ENCODE measurements at places on chromosomes 3 and 15.

GRCh38 chr3:116354382-116354781 is 90.9 kb downstream of the LSAMP start:
- no peak for DNase-seq

- no peak for DNase-seq
Observed at GRCh38 chr3:58164199-58164879, 46.4 kb downstream of the DNASE1L3 start.

DNA sequence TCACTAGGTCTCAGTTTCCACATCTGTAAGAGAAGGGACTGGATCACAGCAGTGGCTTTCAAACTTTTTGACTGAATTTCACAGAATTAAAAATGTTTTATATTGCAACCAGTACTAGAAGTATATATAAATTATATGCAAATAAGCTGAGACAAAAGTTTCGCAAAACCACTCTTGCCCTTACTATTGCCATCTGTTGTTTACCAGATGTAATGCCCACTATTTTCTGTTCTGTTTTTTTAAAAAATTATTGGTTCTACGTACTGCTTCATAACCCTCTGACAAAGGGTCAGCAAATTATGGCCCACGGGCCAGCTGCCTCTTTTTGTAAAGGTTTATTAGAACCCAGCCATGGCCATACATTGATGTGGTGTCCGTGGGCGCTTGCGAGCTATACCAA is 44.8 kb downstream of the PDIA5 start:
- DNase-seq: no peak

DNA sequence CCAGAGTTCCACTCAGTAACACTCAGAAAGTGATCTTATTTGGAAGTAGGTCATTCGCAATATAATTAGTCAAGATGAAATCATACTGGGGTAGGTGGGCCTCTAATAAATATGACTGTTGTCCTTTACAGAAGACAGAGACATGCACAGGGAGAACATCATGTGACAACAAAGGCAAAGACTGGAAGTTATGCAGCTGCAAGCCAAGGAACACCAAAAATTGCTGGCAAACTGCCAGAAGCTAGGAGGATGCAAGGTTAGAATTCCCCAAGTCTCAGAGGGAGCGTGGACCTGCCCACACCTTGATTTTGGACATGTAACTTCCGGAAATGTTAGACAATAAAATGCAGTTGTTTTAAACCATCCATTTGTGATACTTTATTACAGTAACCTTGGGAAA is 471.5 kb upstream of the AGTR1 start:
- no peak for DNase-seq

DNA sequence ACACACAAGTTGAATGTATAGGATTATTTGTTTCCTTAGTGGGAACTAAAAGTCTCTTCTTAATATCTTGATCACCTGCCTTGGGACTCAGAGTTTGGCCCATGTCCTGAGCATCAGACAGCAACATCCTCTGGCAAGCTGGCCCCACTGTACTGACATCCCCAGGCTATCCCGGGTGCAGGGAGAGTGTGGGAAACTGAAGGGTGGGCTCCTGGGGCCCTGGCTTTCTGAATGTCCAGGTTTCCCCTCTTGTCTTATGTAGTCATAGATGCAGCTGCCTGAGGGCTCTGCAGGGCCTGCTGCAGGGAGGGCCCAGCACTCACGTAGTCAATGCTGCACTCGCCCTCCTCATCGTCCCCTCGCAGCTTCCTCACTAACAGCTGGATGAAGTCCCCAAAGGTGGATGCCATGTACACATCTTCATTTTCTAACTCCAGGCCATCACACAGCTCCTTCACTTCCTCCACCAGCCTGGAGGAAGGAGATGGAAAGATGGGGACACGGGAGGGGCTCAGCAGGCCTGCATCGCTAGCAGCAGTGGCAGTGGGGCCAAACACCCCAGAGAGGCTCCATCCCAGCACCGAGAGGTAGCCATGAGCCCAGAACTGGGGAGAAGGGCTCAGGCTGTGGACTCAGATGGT is 42.8 kb downstream of the ALDH1L1 start:
- DNase-seq: no peak

- no peak for DNase-seq
Observed at GRCh38 chr3:188993181-188993580, 178.6 kb upstream of the TPRG1 start.

DNA sequence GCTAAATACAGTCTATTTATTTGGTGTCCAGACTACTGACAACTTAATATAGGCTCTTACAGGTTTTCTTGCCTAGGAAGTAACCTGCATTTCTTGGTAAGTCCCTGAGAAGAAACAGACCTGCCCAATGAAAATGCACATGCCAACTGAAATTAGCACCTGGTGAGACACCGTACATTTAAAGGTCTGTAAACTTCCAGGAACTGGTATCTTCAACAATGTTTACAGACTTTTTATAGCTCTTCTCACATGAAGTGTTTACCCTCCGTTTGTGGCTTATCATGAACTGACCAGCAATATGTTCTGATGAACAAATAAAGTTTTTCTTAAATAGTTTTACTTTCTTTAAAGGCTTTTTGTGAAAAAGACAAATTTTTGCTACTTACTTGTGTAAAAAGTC is 93.3 kb downstream of the PCCB start:
- DNase-seq: no peak

GRCh38 chr3:57956119-57956832 is 51.9 kb upstream of the FLNB start:
- peak; percentile 85 for DNase-seq

GRCh38 chr15:25176991-25177954 is 222.5 kb downstream of the SNRPN start:
- no peak for DNase-seq

- no peak for DNase-seq
Observed at GRCh38 chr3:188526057-188526456, 372.1 kb downstream of the LPP start.

- DNase-seq: no peak
Observed at GRCh38 chr3:5309171-5309570, 121.7 kb downstream of the EDEM1 start.

DNA sequence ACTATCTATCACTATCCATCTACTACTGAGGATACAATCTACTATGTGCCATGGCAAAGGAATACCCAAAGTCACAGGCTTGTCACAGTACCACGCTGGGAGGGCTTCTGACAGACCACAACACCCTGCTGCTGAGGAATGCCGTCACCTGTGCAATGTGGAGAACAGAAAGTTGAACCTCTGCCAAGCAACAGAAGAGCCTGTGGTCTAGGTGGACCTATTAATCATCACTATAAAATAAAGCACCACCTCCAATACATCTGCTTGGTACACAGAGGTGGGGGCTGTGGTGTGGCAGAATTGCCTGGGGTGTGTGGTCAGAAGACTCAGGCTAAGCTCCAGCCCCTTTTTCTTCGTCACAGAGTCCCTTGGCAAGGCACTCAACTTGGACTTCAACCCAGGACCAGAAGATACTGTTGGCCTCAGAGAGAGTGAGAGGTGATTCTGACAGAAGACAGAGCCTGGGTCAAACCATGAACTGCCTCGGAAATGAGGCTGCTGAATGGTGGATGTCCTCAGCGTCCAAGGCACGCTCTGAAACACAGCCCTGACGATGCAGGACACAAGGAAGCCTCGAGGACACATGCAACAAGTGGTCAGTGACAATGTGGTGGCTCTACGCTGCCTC is 189.4 kb upstream of the CHRNA7 start:
- DNase-seq: no peak

- DNase-seq: no peak
Observed at GRCh38 chr3:100603469-100603868, 5.9 kb upstream of the ADGRG7 start.

All from AG04449 (cell line).